ENCODE measurements at places on chromosomes 11 and 22.

- DNase-seq: no peak
Observed at GRCh38 chr22:28375761-28376534, 303.7 kb downstream of the TTC28 start.

GRCh38 chr22:39845529-39845928 lies 48.0 kb downstream of the ENTHD1 start:
- DNase-seq: no peak

- no peak for DNase-seq
Observed at GRCh38 chr11:64008914-64009633, 22.8 kb downstream of the OTUB1 start.

GRCh38 chr11:5684036-5684645 lies 733 bp downstream of the TRIM5 start:
- no peak for DNase-seq

GRCh38 chr11:132052904-132053303 lies 682.5 kb downstream of the NTM start:
- DNase-seq: no peak

GRCh38 chr11:15918212-15918611 lies 438.1 kb downstream of the SOX6 start:
- no peak for DNase-seq

- no peak for DNase-seq
Observed at GRCh38 chr11:130831976-130832375, 84.3 kb downstream of the SNX19 start.

- no peak for DNase-seq
Observed at GRCh38 chr11:11973361-11973800, 35.0 kb downstream of the DKK3 start.

GRCh38 chr11:37533830-37534229 lies 935.8 kb upstream of the RAG2 start:
- DNase-seq: no peak

- no peak for DNase-seq
Observed at GRCh38 chr11:17159441-17159840, 48.3 kb downstream of the PIK3C2A start.

GRCh38 chr22:19571995-19572394 lies 47.8 kb upstream of the CLDN5 start:
- DNase-seq: no peak

DNA sequence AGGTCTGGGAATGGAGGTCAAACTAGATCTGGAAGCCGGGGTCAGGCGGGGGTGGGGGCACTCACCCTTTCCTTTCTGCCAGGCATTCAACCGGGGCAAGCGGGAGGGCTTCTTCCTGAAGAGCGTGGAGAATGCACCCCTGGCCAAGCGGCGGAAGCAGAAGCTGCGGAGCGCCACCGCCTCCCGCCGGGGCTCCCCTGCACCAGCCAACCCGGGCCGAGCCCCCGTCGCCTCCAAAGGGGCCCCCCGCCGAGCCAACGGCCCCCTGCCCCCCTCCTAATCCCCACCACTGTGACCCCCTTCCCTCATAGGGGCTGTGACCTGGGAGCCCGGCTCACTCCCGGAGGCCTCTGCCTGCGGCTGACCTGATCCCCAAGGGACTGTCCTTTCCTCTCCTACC lies 12.2 kb downstream of the RPS6KA4 start:
- no peak for DNase-seq

DNA sequence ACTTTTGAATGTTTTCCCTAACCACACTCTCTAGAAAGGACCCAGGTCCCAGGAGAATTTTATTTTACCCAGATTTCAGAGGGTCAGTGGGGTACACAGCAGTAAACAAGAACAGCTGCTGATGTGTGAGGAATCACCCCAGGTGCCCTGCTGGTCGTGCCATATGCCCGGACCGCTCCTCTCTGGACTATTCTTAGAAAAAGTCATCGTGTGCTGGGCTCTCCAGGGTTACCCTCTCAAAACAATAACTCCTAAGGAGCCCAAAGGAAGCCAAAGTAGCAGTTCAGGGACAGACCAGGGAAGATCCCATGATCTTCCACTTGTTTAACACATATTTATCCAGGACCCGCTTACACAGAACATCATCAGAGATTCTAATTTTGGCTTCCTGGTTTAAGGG lies 29.7 kb downstream of the LRP4 start:
- no peak for DNase-seq

DNA sequence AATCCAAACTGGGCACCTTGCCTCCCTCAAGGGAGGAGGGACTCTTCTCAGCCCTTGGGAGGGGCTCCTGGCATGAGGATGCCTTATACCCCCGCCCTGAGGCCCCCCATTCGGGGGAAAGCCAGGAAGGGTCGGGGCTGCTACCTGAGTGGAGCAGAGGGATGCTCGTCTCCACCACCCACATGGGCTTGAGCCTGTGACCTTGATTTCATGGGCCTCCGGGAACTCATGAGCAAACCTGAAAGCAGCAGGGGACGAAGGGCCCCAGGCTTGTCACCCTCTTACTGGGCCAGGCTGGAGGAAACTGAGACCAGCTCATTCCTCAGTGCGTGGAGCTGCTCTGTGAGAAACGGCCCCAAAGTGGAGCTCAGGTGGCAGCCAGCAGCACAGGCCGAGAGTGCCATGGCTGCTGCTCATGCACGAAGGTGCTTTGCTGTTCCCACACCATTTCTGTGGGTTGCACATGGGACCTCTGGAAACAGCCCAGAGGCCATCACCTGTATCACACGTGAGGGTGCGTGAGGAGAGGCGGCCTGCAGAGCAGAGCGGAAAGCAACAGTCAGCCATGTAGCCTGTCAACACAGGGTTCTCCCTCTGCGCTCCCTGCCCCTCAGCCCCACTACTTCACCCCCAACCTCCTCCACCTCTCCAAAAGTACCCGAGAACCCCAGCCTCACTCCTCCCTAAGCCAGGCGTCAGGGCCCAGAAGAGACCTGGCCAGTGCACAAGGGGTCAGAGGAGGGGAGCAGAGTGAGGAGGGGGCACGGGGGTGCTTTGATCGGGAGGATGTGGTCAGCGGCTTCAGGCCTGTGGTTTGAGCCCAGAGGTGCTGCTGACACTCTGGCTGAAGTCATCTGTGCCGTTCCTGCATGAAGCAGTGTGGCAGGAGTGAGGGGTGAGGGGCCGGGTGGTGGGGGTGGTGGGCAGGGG lies 14.1 kb upstream of the IL2RB start:
- no peak for DNase-seq

GRCh38 chr22:19630614-19631013 lies 83.7 kb upstream of the SEPTIN5 start:
- DNase-seq: no peak

DNA sequence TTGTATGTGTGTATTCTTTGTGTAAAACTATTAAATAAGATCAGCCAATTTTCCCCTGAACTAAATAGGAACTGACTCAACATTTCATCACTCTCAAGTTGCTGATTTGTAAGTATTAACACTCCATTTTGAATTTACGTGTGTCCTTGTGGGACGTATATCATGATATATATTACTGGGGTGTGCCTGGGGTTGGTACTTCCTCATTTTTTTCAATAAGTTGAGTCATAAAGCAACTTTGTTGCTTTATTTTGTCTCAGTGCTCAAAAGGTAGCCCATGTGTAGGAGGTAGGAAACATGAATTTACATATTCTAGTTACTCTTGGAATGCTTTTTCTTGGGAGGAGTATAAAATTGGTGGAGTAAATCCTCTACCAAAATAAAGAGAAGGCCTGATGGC lies 193.9 kb upstream of the RAG2 start:
- no peak for DNase-seq

- no peak for DNase-seq
Observed at GRCh38 chr11:10533323-10533722, 7.7 kb downstream of the RNF141 start.

Measured in D721Med (cell line).